Lung (tissue), 17 donors: ENCODE measurements at places on chromosomes 11 and 22. TPM values are rescaled to one million over a fixed set of nuclear protein-coding genes. Genes with fewer than 3 reads are reported as not detected.

Gene MUC2
- 0.24 TPM for polyA plus RNA-seq

Gene ANAPC15
- polyA plus RNA-seq: 72.0 TPM

Gene DLAT
- 12.0 TPM for polyA plus RNA-seq

Gene CDC42EP2
- polyA plus RNA-seq: 23.4 TPM

GRCh38 chr22:48042621-48043395 lies 1280.4 kb downstream of the TBC1D22A start:
- no peak for DNase-seq
- H3K27ac ChIP-seq: no peak overlapping the region
- no peaks in the 10 kb centered on the region for H3K4me1 ChIP-seq
- H3K4me3 ChIP-seq: no peak overlapping the region

DNA sequence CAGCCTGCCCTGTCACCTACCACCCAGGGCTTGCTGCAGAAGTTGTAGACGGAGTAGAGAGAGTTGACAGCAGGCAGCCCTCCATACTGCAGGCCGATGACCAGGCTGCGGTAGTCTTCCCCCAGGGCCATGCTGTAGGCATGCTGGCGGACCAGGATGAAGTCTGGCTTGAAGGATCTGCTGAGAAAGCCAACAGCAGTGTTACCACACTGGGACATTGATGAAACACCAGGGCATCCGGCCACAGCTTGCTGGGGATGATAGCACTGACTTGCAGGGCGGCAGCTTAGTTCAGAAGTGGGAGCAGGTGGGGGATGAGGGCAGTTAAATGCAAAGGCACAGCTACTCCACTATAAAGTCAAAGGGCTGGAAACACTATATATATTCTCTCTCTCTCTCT lies 67.4 kb downstream of the TIMP3 start:
- no peak overlapping the region for H3K4me3 ChIP-seq
- no peak overlapping the region for H3K27ac ChIP-seq
- DNase-seq: no peak
- H3K4me1 ChIP-seq: no peaks in the 10 kb centered on the region
- H3K36me3 ChIP-seq: no peaks in the 10 kb centered on the region

DNA sequence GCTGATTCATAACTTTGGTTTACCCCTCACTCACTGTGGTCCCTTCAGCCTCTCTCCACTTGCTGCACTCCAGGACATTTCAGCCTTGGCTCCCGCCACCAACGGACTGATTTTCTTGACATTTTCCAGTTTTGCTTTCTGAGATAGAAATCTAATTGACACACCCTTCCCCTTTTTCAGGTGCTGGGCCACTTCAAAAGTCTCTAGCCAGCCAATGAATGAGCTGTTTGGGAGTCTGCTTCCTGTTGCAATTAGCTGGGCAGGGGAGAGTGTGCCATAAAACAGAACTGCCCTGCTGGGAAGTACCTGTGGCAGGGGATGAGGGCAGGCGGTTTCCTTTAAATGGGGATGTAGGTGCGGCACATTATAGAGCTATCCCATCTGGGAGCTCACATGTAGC lies 21.1 kb upstream of the PLET1 start:
- DNase-seq: no peak
- no peaks in the 10 kb centered on the region for H3K4me1 ChIP-seq
- no peak overlapping the region for H3K27ac ChIP-seq
- no peaks in the 10 kb centered on the region for H3K36me3 ChIP-seq
- H3K27me3 ChIP-seq: no peaks in the 10 kb centered on the region

GRCh38 chr22:49953027-49953679 lies 7.4 kb upstream of the PIM3 start:
- H3K36me3 ChIP-seq: no peaks in the 10 kb centered on the region
- peaks cover 34% of the 10 kb centered on the region for H3K4me1 ChIP-seq
- H3K27me3 ChIP-seq: no peaks in the 10 kb centered on the region
- no peak overlapping the region for H3K4me3 ChIP-seq
- DNase-seq: peak; percentile 50

- H3K36me3 ChIP-seq: peaks cover 89% of the 10 kb centered on the region
- no peak overlapping the region for H3K27ac ChIP-seq
- DNase-seq: no peak
- H3K4me3 ChIP-seq: no peak overlapping the region
- H3K4me1 ChIP-seq: no peaks in the 10 kb centered on the region
Measured at GRCh38 chr11:72232260-72233055, 7.9 kb downstream of the INPPL1 start.

DNA sequence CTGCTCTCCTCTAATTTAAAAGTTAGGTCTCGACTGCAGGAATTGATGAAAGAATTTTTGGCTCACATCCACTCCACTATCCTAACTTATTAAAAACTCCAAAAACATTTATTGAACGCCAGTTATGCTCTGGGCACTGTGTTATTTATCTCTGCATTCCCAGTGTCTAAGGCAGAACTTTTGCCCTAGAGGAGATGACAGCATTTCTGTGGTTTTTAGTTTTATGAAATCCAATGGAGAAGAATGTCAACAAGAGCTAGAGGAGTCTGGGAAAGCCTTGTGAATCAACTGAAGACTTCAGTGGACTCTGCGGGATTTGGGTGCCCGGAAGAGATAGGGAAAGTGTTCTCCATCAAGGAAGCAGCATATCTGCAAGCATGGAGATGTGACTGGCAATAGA lies 217.0 kb upstream of the PGR start:
- H3K4me1 ChIP-seq: no peaks in the 10 kb centered on the region
- no peaks in the 10 kb centered on the region for H3K36me3 ChIP-seq
- H3K27me3 ChIP-seq: no peaks in the 10 kb centered on the region
- H3K27ac ChIP-seq: no peak overlapping the region
- DNase-seq: peak; percentile 11
- H3K4me3 ChIP-seq: no peak overlapping the region

- no peaks in the 10 kb centered on the region for H3K27me3 ChIP-seq
- H3K36me3 ChIP-seq: no peaks in the 10 kb centered on the region
- no peak overlapping the region for H3K27ac ChIP-seq
- no peaks in the 10 kb centered on the region for H3K4me1 ChIP-seq
- no peak for DNase-seq
- H3K4me3 ChIP-seq: no peak overlapping the region
Measured at GRCh38 chr11:64333556-64333955, 6.4 kb upstream of the CCDC88B start.

DNA sequence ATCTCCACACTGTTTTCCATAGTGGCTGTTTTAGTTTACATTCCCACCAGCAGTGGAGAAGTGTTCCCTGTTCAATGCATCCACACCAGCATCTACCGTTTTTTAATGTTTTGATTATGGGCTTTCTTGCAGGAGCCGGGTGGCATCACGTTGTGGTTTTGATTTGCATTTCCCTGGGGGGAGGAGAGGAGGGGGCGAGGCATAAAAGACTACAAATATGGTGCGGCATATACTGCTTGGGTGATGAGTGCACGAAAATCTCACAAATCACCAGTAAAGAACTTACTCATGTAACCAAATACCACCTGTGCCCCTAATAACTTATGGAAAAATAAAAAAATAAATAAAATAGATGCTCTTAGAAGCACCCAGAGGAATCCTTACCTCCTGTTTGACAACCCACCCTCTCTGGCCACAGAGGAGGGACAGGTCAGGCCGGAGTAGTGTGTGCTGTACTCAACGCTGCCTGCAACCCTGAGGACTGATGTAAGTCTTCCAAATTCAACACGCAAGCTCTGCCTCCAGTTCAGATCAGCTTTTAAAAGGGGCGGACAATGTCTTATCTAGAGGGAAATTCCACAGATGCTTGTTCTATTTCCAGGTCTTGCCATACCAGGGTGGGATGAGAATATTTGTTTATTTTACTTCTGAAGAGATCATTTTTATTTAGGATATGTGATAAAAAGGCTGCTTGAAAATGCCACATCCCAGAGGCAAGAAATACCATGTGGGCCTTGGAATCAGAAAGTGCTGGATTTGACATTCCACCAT lies 329.6 kb upstream of the B3GAT1 start:
- no peaks in the 10 kb centered on the region for H3K27me3 ChIP-seq
- H3K4me1 ChIP-seq: no peaks in the 10 kb centered on the region
- no peak for DNase-seq
- no peak overlapping the region for H3K4me3 ChIP-seq
- H3K27ac ChIP-seq: no peak overlapping the region

DNA sequence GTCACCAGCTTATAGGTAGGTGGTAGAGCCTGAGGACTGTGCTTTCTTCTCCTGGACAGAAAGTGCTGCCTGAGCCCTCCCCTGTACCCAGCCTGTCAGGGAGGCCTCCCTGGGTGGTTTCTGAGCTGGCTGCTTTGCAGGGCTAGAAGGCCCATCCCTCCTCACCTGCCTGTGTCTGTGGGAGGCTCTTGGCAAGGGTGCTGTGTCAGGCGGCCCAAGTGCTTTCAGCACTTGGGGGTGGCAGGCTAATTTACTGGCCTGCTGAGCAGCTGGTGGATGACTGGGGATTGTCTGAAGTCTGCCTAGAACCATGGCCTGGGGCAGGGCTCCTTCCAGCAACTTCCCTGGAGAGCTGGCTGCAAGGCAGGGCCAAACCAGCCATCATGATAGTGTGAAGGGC lies 139.0 kb upstream of the NAV2 start:
- H3K4me3 ChIP-seq: no peak overlapping the region
- DNase-seq: no peak
- H3K36me3 ChIP-seq: no peaks in the 10 kb centered on the region
- H3K27ac ChIP-seq: peak overlapping the region; percentile 64

DNA sequence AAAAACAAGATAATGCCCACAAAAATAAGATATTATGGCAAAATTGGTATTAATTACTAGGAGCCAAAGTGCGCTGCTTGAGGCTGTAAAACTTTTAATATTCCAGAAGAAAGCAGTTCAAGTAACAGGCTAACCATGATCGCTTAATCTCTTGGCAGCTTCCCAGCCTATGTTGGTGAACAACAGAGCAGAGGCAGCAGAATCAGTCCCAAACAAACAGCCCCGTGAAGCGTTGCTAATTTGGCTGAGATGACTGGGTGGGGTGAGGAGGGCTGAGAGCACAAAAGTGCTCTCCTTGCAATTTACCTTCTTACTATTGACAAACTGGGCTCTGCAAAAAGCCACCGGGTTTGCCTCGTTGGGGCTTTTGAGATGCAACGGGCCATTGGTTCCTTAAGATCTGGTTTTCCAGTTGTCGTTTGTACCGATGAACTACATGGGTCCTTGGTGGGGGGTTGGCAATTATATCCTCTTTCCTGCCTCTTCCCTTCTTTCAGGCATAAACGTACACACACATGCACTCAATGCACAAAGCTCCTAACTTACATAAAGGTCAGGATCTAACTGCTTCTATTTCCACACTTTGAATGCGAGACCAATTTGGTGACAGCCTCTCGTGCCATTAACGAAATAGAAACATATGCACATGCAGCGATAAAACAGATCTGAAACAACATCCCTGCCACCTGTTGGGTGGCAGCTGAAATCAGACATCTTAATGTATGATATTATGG lies 407.6 kb upstream of the CADM1 start:
- H3K4me3 ChIP-seq: no peak overlapping the region
- no peaks in the 10 kb centered on the region for H3K4me1 ChIP-seq
- H3K27me3 ChIP-seq: no peaks in the 10 kb centered on the region
